Esophagus muscularis mucosa (tissue), 4 donors: ENCODE measurements at places on chromosomes 12 and 14. TPM values are rescaled to one million over a fixed set of nuclear protein-coding genes. Genes with fewer than 3 reads are reported as not detected.

DNA sequence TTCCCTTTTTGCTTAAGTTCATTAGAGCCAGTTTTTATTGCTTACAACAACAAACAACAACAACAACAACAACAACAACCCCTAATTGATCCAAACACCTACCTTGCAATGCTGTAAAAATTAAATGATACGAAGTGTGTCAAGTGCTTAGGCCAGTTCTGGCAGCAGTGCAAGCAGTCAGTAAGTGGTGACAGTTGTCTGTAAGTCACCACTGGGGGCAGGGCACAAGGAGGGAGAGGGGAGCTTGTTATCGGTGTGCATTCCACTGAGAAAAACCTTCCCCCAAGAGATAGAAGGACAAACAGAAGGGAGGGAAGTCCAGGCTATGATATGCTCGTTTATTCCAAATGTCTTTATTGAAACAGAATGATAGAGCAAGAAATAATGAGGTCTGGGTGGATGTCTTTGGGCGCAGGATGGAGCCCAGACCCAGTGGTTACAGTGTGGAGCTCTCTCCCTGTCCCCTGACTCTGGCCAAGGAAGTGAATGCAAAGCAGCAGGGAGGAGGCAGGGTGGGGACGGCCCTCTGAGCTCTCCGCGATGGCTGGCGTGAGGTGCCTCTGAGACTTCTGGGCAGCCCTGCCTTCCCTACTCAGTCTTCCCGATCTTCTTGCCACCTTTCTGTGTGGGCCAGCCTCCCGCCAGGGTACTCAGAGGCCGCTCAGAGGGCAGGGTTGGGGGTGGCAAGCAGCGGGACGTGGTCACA lies 6.5 kb downstream of the SLC22A17 start:
- no peak overlapping the region for H3K4me3 ChIP-seq
- no peak for DNase-seq
- no peaks in the 10 kb centered on the region for H3K27me3 ChIP-seq
- H3K36me3 ChIP-seq, result no peaks in the 10 kb centered on the region

DNA sequence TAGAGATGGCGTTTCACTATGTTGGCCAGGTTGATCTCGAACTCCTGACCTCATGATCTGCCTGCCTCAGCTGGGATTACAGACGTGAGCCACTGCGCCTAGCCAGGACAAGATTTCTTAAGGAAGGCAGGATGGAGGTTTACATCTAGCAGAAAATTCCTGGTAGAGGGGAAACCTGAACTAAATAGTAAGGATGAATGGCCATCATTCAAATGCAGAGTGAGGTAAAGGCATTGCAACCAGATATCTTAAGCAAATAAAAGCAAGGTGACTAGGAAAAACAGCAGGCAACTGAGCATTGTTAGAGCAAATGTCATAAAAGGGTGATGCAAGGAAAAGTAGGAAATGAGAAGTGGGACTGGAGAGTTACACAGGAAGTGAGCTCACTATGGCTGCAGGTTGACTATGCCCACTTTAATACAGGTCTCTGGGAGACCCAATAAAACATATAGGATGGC lies 133.0 kb downstream of the SOX5 start:
- H3K36me3 ChIP-seq, result no peaks in the 10 kb centered on the region
- DNase-seq, result no peak
- H3K27me3 ChIP-seq, result no peaks in the 10 kb centered on the region
- H3K4me3 ChIP-seq, result no peak overlapping the region
- H3K27ac ChIP-seq, result no peak overlapping the region

GRCh38 chr12:74537126-74537706 lies 419 bp upstream of the ATXN7L3B start:
- DNase-seq, result no peak
- H3K36me3 ChIP-seq, result peaks cover 25% of the 10 kb centered on the region

GRCh38 chr12:23648546-23648945 lies 300.9 kb downstream of the SOX5 start:
- no peaks in the 10 kb centered on the region for H3K36me3 ChIP-seq
- H3K4me3 ChIP-seq, result no peak overlapping the region
- H3K4me1 ChIP-seq, result no peaks in the 10 kb centered on the region
- H3K27me3 ChIP-seq, result no peaks in the 10 kb centered on the region
- DNase-seq, result no peak

- H3K4me1 ChIP-seq, result no peaks in the 10 kb centered on the region
- H3K36me3 ChIP-seq, result no peaks in the 10 kb centered on the region
- H3K27me3 ChIP-seq, result no peaks in the 10 kb centered on the region
Measured at GRCh38 chr14:28681681-28682080, 84.9 kb upstream of the FOXG1 start.

GRCh38 chr12:132251310-132251709 lies 78.1 kb downstream of the GALNT9 start:
- no peak overlapping the region for H3K27ac ChIP-seq
- H3K36me3 ChIP-seq, result no peaks in the 10 kb centered on the region
- no peaks in the 10 kb centered on the region for H3K4me1 ChIP-seq
- DNase-seq, result no peak

DNA sequence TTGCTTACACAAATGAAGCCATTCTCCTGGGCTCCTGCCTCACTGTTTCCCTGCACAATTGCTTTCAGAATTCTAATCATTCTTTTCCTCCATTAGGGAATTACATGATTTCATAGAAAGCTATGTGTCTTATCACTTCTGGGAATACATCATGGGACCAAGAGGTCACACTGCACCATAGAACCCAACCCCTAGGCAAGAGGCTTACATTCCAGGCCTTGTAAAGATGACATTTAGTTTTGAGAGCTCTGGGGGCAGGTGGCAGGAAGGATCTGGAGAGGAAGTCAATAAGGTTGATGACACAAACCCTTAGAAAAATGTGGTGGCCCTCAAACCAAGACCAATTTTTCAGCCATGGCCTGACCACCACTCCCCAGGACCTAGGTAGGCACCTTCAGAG lies 57.1 kb downstream of the NUAK1 start:
- H3K27ac ChIP-seq, result peak overlapping the region; percentile 16
- peaks cover 65% of the 10 kb centered on the region for H3K4me1 ChIP-seq
- H3K36me3 ChIP-seq, result no peaks in the 10 kb centered on the region
- H3K27me3 ChIP-seq, result no peaks in the 10 kb centered on the region
- no peak for DNase-seq

DNA sequence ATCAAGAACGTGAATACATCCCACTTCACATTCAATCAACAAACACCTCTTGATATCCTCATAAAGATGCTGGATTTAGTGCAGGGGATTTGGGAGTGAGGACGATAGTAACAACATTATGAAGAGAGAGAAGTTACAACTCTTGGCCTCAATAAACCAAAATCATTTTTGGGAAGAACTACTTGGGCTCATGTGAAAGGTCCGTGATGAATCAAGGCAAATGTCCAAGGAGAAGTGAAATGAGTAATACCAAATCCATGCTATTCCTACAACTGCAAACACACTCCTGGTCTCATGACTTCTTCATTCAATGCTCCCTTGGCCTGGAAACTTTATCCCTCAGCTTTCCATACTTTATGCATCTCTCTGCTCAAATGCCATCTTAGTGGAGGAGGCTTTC lies 162.0 kb upstream of the LMNTD1 start:
- H3K27ac ChIP-seq, result no peak overlapping the region
- no peaks in the 10 kb centered on the region for H3K27me3 ChIP-seq
- no peak for DNase-seq
- H3K4me1 ChIP-seq, result no peaks in the 10 kb centered on the region
- no peaks in the 10 kb centered on the region for H3K36me3 ChIP-seq
- no peak overlapping the region for H3K4me3 ChIP-seq

- peaks cover 3% of the 10 kb centered on the region for H3K4me1 ChIP-seq
- no peak overlapping the region for H3K27ac ChIP-seq
- no peak overlapping the region for H3K4me3 ChIP-seq
- DNase-seq, result no peak
- H3K27me3 ChIP-seq, result no peaks in the 10 kb centered on the region
- H3K36me3 ChIP-seq, result no peaks in the 10 kb centered on the region
Measured at GRCh38 chr12:66746489-66747201, 67.8 kb upstream of the GRIP1 start.

- peaks cover 9% of the 10 kb centered on the region for H3K4me1 ChIP-seq
- H3K27me3 ChIP-seq, result no peaks in the 10 kb centered on the region
Measured at GRCh38 chr14:32013083-32013482, 64.0 kb upstream of the ARHGAP5 start.

- peaks cover 43% of the 10 kb centered on the region for H3K36me3 ChIP-seq
- no peak for DNase-seq
- no peak overlapping the region for H3K27ac ChIP-seq
- no peaks in the 10 kb centered on the region for H3K27me3 ChIP-seq
Measured at GRCh38 chr12:4486980-4487379, 41.4 kb upstream of the FGF6 start.

DNA sequence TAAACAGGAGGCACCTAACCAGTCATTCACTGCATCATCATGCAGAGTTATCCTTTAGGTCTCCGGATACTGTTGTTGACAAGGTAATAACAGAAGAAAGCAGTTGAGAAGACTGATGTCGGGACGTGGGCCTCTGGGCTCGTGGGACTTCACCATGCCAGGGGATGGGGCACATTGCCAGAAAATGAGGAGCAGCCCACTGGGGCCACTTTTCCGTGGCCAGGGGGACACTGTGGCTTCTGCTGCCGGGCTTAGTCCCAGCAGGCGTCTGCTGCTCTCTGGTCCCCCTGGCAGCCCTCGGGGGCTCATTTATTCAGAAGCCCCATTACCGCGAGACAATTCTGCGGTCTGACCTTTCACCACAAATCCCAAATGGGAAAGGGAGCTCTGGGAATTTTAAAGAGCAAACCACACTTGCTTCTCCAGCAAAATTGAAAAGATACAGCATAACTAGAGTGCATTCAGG lies 201.2 kb downstream of the DAD1 start:
- H3K4me3 ChIP-seq, result no peak overlapping the region
- peaks cover 6% of the 10 kb centered on the region for H3K4me1 ChIP-seq
- no peak for DNase-seq
- no peaks in the 10 kb centered on the region for H3K27me3 ChIP-seq
- no peaks in the 10 kb centered on the region for H3K36me3 ChIP-seq
- H3K27ac ChIP-seq, result no peak overlapping the region

GRCh38 chr14:68424443-68425172 lies 368.3 kb downstream of the ZFP36L1 start:
- DNase-seq, result no peak
- no peak overlapping the region for H3K27ac ChIP-seq
- H3K4me3 ChIP-seq, result no peak overlapping the region
- peaks cover 10% of the 10 kb centered on the region for H3K4me1 ChIP-seq
- no peaks in the 10 kb centered on the region for H3K36me3 ChIP-seq

DNA sequence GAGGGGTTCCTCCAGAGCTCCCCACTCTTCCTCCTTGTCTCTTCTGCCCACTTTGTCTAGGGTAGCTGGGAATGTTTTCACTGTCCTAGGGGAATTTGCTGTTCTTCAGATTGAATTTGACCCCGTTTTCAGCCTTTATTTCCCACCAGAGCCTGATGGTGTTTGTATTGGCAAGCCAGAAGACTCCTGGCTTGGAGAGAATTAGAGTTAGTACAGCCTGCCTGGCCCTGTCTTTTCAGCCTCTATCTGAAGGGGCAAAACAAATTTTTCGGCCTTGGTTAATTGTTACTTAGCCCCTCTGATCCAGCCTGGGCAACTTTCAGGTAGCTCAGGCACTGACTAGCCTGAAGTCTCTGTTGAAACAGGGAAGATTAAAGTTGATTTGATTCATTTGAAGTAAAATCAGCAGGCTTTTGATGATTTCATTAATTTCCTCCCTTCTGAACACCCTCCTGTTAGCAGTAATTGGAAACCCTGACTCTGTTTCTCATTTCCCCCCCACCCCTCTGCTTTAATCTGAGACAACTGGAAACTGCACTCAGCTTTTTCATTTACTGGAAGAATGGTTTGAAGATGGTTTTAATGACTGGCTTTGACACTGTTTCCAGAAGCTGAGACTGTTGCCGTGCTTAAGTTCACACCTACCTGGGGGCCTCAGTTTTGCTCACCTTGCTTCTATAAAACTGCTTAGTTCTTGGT lies 63.3 kb downstream of the SUSD6 start:
- no peak for DNase-seq
- H3K27ac ChIP-seq, result peak overlapping the region; percentile 56
- H3K4me1 ChIP-seq, result peaks cover 87% of the 10 kb centered on the region
- no peaks in the 10 kb centered on the region for H3K27me3 ChIP-seq
- no peak overlapping the region for H3K4me3 ChIP-seq

- H3K27me3 ChIP-seq, result no peaks in the 10 kb centered on the region
- no peaks in the 10 kb centered on the region for H3K36me3 ChIP-seq
- peak overlapping the region; percentile 84 for H3K27ac ChIP-seq
- peaks cover 43% of the 10 kb centered on the region for H3K4me1 ChIP-seq
Measured at GRCh38 chr12:116319898-116320621, 42.6 kb upstream of the MED13L start.

GRCh38 chr14:69050240-69051184 lies 71.4 kb upstream of the ACTN1 start:
- no peak for DNase-seq
- peaks cover 21% of the 10 kb centered on the region for H3K36me3 ChIP-seq
- H3K4me1 ChIP-seq, result peaks cover 72% of the 10 kb centered on the region
- H3K4me3 ChIP-seq, result no peak overlapping the region
- no peaks in the 10 kb centered on the region for H3K27me3 ChIP-seq

DNA sequence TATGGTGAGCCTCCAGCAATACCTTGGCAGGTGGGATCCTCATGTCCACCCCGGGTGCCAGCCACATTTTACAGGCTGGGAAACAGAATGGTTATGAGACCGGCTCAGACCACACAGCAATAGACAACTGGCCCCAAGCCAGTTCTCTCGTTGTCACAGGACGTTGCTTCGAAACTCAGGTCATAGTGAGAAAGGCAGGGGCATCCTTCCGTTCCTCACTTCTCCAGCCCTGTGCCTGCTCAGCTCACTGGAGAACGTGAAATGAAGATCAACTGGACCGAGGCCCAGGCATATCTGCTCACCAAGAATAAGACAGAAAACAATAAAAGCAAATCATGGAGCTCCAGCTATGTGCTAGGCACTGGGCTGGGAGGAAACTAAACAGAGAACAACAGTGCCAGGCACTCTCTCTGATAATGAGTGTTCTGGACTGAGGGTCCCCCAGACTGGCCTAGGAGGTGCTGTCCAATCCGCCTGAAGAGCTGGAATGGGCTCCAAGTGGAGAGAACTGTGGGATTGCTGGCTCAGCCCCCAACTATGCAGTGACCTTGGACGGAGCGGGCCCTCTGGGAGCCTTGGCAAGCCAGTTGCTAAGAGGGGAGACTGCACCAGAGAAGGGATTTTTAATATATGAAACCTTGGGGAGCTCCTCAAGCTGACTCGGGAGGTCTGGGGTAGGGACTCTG lies 18.8 kb upstream of the FAIM2 start:
- DNase-seq, result no peak
- H3K27me3 ChIP-seq, result no peaks in the 10 kb centered on the region
- no peaks in the 10 kb centered on the region for H3K36me3 ChIP-seq
- H3K4me1 ChIP-seq, result peaks cover 6% of the 10 kb centered on the region
- peak overlapping the region; percentile 3 for H3K27ac ChIP-seq

Gene ANKRD33
- total RNA-seq, result not detected

Gene ACOT6
- not detected for total RNA-seq

Gene TMEM120B
- total RNA-seq, result 4.5 TPM

Gene GPD1
- total RNA-seq, result 0.17 TPM

Gene STAB2
- under 0.01 TPM for total RNA-seq

Gene SHMT2
- 37.3 TPM for total RNA-seq

Gene MUCL1
- not detected for total RNA-seq

Gene SLCO1B1
- not detected for total RNA-seq

Gene CCDC175
- not detected for total RNA-seq
